Spinal cord (tissue), 10 donors: ENCODE measurements at places on chromosomes 4 and X.

- DNase-seq = peak; percentile 25
Observed at GRCh38 chr4:48546336-48546735, 56.3 kb downstream of the ZAR1 start.

GRCh38 chrX:148268673-148269072, 231.7 kb upstream of the AFF2 start:
- no peak for DNase-seq

- no peak for DNase-seq
Observed at GRCh38 chrX:122344816-122345215, 839.3 kb upstream of the GRIA3 start.

DNA sequence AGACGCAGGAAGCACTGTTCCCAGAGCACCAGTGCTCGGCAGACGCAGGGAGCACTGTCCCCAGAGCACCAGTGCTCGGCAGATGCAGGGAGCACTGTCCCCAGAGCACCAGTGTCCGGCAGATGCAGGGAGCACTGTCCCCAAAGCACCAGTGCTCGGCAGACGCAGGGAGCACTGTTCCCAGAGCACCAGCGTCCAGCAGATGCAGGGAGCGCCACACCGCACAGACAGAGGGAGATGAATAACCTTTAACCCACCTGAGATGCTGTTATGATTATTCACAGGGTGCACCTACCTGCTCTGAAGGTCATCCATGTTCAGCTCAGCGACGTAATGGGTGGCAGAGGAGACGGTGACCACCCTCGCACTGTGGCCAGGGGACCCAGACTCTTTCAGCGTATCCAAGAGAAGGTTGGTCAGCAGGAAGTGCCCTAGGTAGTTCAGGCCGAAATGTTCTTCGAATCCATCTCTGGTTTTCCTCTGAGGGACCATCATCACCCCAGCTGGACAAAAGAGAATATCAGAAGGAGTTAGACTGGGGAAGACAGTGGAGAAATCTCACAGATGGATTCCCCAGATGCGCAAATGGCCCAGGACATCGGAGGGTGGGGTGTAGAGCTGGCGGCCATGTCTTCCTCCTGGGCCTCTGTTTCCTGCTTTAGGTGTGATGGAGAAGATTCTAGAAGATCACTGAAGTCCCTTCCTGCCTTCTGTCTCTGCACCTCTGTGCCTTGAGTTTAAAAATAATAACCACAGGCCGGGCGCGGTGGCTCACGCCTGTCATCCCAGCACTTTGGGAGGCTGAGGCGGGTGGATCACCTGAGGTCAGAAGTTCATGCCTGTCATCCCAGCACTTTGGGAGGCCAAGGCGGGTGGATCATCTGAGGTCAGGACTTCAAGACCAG, 234.1 kb downstream of the DHRSX start:
- DNase-seq = no peak
